ENCODE measurements at places on chromosomes 4 and X.

- no peak for DNase-seq
Observed at GRCh38 chr4:112775801-112776200, 138.9 kb downstream of the LARP7 start.

DNA sequence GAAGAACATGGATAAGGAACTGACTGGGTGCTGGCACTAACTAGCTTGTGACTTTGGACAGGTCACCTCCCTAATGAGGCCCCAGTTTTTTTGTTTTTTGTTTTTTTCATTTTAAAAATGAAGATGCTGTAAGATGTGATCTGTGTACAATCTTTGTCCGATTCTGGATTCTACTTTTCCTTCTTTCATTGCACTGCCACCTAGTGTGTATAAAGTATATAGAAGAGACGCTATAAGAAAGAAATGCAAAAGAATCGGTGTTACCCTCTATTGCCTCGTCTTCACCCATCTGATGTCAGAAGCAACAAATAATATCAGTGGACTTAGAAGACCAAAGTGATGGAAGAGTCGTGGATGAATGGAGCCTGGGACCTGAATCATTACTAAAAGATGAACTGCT, 58.6 kb upstream of the P2RY10 start:
- DNase-seq, result no peak

DNA sequence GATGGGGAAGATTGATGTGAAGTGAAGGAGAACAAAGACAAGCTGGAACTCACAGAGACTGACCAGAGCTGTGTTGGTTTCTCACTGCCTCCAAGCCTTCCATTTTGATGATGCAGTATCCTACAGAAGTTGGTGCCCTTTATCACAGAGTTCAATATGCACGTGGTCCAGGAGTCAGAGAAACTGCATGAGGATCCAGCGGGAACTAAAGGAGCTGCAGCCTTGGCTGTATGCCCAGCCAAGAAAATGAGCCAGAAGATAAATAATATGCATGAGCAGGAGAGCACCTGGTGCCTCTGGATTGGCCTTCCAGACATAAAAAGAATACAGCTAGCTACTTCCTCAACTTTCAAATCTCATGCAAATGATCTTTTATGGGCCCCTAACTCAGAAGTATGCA, 44.3 kb upstream of the DCLK2 start:
- no peak for DNase-seq

- no peak for DNase-seq
Observed at GRCh38 chr4:31126881-31127398, 406.8 kb downstream of the PCDH7 start.

DNA sequence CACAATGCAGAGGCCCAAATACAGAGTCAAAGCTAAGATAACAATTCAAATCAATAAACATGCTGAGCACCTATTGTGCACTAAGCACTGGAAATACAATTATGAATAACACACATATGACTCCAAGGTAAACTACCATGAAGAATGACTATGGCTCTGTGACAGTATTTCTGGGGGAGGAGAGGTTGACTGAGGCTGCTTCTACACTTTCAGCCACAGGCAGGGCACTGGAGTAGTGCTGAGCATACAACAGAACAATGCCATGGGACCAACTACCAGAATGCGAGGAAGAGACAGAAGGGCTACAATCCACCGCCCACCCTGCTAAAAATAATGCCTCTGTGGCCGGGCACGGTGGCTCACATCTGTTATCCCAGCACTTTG, 13.7 kb downstream of the TEC start:
- DNase-seq, result no peak

Measured in BJ (cell line).